ENCODE measurements at places on chromosomes 6 and 20.

DNA sequence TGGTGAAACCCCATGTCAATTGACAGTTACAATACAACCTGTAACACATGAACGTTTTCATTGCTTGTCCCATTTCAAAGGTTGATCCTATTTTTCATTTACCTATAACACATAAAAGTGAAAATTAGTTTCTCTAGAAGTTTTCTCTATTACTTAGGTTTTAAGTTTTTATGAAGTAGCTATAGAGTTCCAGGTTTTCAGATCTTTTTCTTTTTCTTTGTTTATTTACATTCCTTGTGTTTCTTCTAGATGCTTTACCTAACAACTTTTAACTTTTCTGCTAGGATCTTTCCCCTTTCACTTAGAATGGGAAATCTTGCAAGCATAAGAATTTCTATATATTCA lies 232.6 kb downstream of the PLCB1 start:
- DNase-seq, result no peak

GRCh38 chr6:158729906-158730540 lies 80.2 kb downstream of the SYTL3 start:
- no peak for DNase-seq

GRCh38 chr6:26329763-26330511 lies 35.1 kb upstream of the BTN3A2 start:
- no peak for DNase-seq

GRCh38 chr6:137352859-137353258 lies 133.7 kb upstream of the IFNGR1 start:
- DNase-seq, result no peak

DNA sequence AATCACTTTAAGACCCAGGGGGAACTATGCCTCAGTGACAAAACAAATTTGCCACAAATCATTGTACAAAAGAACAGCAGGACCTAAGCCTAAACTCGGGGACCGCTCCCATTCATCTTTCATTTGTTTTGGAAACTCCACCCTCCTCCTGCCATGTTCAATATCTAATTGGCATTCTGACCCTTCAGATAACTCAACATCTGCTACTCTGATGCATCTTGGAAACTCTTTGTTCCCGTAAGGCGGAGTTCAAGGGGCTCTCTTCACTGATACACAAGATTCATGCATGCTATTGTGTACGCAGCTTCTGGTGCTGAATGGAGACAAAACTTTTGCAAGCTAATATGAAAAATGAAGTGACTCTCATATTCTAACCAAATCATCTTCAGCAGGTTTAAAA lies 187.6 kb downstream of the ZFP64 start:
- no peak for DNase-seq

- DNase-seq, result peak; percentile 97
These were observed at the start of the genes MROH8 and RPN2 for GRCh38 chr20:37178839-37179682. Gene MROH8, minus strand, starts transcription at chr20:37179548. Gene RPN2, plus strand, starts transcription at chr20:37179330. Its CDS starts 27 bp downstream, at chr20:37179357.

DNA sequence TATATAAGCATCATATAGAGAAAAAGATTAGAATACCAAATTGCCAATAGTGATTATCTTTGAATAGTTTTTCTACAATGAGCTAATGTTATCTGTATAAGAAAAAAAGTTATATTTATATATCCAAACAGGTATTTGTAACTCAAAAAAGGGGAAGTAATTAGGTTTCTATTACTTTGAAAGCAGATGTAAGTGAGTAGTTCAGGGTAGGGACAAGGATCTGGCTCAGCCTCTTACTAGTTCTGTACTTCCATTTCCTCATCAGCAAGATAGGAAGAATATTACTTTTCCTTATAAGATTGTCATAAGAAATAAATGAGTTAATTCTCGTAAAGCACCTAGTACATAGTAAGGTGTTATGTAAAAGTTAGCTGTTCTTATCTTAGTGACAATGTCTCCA lies 32.2 kb downstream of the AHI1 start:
- no peak for DNase-seq

DNA sequence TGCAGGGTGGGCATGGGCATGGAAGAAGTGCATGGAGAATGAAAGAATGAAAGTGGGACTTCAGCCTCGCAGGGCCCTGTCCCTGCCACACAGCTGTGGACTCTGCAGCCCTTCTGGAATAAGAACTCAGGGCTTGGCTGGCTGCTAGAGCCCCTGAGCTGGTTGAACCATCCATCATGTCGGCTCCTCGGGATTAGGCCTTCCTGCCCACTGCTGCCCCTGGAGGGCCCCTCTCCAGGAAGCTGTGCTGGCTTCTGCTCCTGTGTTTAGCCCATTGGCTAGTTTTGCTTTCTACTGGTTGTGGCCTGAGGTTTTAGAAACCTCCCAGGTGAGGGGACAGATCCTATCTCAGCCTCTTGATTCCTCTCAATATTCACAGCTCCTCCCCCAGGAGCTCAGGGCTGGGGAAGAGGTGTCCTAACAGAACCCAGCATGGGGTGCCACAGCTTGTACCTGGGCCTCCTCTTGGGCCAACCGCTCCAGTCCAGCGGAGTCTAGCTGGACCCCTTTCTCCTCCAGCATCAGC lies 7.9 kb downstream of the AARS2 start:
- no peak for DNase-seq

DNA sequence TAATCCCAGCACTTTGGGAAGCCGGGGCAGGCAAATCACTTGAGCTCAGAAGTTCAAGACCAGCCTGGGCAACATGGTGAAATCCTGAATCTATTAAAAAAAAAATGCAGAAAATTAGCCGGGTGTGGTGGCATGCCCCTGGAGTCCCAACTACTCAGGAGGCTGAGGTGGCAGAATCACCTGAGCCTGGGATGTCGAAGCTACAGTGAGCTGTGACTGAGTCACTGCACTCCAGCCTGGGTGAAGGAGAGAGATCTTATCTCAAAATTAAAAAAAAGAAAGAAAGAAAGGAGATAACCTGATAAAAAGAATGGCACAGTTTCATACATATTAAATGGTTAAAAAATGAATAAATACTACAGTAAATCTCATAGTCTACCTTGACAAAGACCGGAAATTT lies 123.6 kb upstream of the TNFAIP3 start:
- no peak for DNase-seq

GRCh38 chr6:133441491-133441890 lies 200.3 kb downstream of the EYA4 start:
- DNase-seq, result no peak

DNA sequence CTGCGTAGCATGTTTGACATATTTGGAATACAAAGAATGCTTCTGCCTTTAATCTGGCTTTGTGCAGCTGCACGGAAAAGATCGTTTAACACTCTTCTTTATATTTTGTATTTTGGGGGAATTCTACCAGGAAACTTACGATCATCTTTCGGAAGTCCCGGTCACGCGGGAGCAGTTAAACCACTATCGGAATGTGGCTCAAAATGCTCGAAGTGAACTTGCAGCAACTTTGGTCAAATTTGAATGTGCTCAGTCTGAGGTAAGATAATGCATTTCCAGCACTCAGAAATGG lies 42.3 kb downstream of the CCDC170 start:
- no peak for DNase-seq

DNA sequence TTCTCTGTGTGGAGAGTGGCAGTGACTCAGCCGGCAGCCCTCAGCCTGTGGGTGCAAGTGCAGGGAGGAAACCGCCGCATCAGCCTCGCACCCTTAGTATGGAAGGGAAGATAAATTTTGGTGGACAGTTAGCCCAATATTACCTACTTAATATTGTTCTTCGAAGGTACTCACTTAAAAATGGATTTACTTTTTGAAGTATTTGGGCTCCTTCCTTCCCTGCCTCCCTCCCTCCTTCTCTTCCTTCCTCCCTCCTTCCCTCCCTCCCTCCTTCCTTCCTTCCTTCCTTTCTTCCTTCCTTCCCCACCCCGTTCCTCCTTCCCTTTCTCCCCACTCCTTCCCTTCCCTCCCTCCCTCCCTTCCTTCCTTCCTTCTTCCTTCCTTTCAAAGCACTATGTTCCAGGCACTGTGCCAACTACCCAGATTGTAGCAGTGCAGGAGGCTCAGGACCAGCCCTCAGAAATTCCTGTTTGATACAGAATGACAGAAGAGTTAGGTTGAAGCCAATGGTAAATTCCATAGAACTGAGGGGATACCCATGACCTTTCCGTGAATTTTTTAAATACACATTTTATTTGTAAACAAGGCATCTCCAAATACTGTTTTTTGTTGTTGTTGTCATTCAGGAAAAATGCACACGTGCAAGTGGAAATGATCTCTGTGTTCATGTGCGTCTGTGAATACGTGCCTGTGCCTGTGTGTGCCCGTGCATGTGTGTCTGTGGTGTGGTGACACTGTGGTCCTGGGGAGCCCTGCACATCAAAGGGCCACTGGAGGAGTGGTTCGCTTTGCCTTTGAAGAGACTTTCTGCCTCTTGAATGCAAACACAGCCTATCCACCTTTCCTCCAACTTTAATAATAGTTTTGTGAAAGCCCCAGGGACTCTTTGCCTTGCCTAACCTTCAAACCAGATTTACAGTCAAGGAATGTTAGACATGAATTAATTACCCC lies 141.7 kb downstream of the EDN3 start:
- DNase-seq, result no peak

DNA sequence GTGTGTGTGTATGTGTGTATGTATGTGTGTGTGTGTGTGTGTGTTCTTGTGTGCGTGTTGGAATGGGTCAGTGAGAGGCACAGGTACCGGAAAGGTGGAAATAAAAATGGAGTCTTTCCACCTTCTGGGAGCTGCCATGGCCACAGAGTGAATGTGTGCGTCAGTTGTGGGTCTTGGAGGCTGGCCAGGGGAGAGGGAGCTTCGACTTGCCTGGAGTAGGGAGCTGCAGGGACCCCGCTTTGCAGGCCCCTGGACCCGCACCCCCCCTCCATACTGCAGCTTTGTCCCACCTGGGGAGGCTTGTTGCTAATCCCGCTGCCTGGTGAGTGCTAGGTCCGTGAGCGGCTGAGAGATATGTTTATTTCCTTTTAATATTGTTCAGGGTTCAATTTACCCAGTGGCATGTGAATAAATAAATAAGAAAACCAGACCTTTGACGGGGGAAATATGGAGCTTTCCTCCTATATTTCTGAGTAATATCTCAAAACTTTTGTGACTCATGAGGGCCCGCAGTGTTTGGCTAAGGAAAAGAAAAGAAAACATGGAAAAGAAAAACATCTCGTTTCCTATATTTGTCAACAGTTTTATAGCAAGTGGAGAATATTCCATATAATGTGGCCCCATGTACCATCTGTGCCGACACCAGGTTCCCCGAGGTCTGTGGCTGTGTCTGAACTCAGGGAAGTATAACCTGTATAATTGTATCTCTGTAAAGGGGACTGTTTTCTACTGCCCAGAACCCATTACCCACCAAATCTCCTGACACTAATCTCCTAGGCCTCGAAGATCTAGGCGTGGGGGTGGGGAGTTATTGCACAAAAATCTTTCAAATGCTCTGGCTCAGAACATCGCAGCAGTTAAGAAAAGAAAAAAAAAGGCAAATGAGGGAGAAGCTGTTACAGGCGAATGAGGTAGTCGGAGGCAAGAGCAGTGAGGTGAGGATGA lies 24.6 kb upstream of the CCDC167 start:
- DNase-seq, result no peak

DNA sequence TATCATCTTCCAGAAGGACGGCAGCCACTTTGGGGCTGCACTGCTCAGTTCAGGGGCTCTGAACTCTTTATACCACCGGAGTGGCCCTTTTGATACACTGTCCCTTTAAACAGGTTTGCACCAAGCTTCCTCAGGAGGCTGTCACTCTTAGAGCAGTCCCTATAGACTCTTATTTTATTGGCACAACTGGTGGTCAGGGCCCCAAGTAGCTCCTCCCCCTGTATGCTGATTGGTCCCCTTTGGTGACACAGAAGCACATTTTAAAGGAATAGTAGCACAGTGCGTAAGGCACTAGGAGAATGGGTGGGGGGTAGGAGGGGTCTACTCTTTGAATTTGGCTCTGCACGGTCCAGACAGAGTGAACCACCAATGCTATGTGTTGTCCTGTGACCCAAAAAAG lies 122.6 kb upstream of the MLN start:
- DNase-seq, result no peak

GRCh38 chr6:37705239-37706051 lies 7.8 kb upstream of the MDGA1 start:
- peak; percentile 78 for DNase-seq

- DNase-seq, result no peak
These were observed 116.2 kb downstream of the RTN4IP1 start for GRCh38 chr6:106512968-106513574.

DNA sequence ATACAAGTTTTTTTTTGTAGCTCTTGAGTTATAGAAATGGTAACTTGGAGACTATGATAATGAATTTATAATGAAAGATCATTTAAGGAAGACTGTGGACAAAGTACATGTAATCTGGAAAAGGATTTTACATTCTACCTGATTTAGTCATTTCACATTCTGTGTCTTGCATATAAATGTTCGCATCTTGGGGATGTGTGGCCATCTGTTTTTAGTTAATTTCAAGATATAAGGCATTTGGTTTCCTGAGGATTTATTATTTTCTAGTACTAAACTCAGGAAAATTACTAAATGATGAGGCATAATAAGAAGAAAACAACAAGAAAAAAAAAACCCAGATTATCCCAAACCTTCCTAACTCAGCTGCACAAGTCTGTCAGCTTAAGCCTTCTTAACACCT lies 112.7 kb upstream of the PRL start:
- DNase-seq, result peak; percentile 58

- no peak for DNase-seq
These were observed 3.8 kb downstream of the ZNF334 start for GRCh38 chr20:46509523-46509922.

- no peak for DNase-seq
These were observed 88.4 kb downstream of the LAMP5 start for GRCh38 chr20:9602847-9603183.

GRCh38 chr20:24584538-24585356 lies 115.3 kb downstream of the SYNDIG1 start:
- no peak for DNase-seq

GRCh38 chr20:5090191-5090590 lies 29.6 kb downstream of the PCNA start:
- DNase-seq, result no peak

DNA sequence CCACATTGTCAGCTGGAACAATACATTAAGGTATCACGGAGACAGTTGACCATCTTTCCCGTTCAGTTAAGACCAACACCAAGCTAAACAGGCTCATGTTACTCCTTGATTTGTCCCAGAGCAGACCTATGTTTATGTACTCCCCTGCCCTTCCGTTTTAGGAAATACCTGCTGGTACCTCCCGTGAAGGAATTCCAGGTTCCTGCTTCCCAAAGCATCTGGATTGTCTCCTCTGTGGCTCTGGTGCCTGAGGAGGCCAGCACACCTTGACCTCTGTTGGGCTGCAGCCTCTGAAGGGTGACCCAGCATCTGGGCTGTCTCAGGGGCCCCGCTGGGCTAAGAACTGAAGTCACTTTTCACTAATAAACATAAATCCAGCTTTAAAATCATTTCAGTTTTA lies 647.8 kb upstream of the MARCKS start:
- DNase-seq, result no peak

- DNase-seq, result no peak
These were observed 176.2 kb downstream of the ASCC3 start for GRCh38 chr6:100704961-100705360.

Data from fibroblast of skin of left biceps (primary cell).